ENCODE measurements at places on chromosomes 7 and 10.
A peak's percentile ranks its signal among the peaks of the same experiment; 100 is the strongest.

DNA sequence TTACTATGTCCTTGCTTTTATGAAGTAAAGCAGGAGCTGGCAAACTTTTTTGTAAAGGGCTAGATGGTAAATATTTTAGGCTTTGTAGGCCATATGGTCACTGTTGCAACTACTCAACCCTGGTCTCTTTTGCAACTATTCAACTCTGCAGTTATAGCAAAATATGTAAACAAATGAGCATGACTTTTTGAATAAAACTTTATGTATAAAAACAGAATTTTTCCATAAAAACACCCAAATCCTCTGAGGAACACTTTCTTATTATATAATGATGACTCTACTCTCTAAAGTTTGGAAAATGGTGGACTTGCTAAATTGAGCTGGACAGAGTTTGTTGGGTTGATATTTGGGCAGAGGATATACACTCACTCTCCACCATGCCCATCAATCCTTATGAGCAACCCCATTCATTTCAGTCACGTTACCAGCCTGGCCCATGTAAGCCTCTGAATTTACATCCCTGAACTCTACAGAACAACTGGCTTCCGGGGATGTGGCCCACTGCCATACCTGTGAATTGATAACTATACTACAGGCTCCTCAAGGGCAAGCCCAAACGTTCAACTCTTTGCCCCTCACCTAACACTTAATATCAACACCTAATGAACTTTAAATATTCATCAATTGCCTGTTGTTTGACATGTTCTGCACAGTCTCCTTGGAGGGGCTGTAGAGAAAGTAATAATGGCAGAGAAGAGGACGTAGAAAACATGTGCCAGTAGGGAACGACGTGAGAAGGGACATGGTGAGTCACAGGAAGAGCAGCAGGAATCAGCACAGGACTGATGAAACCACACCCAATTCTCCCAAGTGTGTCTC, 37.6 kb downstream of the SGMS1 start:
- DNase-seq: peak; percentile 85

DNA sequence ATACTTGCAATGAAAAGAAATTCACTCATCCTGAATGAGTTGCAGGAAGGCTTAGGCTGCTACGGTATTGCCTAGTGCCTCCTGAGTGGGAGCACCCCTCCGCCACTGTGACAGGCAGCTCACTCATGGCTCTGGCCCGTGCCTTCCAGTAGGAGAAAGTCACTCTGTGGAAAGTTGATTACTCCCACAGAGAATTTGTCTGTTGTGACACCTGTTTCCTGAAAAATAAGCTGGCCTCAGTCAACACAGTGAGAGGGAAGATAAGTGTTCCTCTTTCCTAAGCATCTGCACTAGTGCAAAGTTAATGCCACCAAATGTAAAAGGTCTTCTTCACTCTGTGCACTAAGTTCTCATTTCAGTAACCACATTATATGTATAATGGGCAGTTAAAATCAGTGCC, 158.8 kb upstream of the INHBA start:
- DNase-seq: no peak

- no peak for DNase-seq
These were observed 1195.4 kb upstream of the LRRN3 start for GRCh38 chr7:109895536-109895935.

DNA sequence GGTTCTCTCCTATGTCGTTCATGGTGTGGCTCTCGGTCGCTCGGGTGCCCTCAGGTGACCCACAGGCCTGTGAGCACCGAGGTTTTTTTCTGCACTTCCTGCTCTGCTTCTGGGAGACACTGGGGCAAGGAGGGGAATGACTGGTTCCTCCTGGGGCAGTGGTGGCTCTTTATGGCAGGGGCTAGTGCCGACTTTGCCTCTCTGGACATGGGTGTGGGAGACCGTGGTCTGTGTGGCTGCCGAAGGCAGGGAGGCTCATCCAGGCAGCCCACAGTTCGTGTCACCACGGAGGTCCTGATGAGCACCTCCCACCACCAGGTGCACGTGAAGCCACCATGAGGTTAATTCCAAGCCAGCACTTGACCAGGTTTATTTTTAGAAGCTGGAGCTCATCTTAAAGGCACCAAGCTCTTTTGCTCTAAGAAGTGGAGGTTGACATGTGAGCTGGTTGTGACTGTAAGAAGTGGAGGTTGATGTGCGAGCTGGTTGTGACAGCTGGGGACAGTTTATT, 24.7 kb upstream of the DPYSL4 start:
- DNase-seq: no peak
